ENCODE measurements at places on chromosomes 5 and 9. TPM values are rescaled to one million over a fixed set of nuclear protein-coding genes. Genes with fewer than 3 reads are reported as not detected.

Gene TPPP
- total RNA-seq, result 25.0 TPM

Gene NEUROG1
- not detected for total RNA-seq

Gene CCL21
- total RNA-seq, result 65.3 TPM

Gene PELO
- total RNA-seq, result 16.1 TPM

Gene GIN1
- total RNA-seq, result 11.4 TPM

Gene NDUFAF2
- 34.5 TPM for total RNA-seq

Gene HSPA5
- total RNA-seq, result 342 TPM

Gene LOX
- total RNA-seq, result 19.2 TPM

Gene TRAF1
- total RNA-seq, result 3.3 TPM

Gene PCDHA2
- total RNA-seq, result not detected

Gene THBS4
- total RNA-seq, result 9.2 TPM

Gene NTRK2
- total RNA-seq, result 20.6 TPM

Gene DTWD2
- 10.5 TPM for total RNA-seq

Gene TAF11L10
- total RNA-seq, result not detected

Gene FGF1
- total RNA-seq, result 39.9 TPM

Gene FUBP3
- total RNA-seq, result 34.8 TPM

Gene CNTNAP3
- total RNA-seq, result 13.7 TPM

Gene TIMD4
- total RNA-seq, result 1.5 TPM

Gene FBN2
- total RNA-seq, result 1.6 TPM

Gene TSSK1B
- total RNA-seq, result not detected

Gene PCDHB12
- total RNA-seq, result 2.6 TPM

Gene NIM1K
- total RNA-seq, result 0.91 TPM

Gene NUTM2G
- total RNA-seq, result not detected

Gene LCN6
- total RNA-seq, result 18.2 TPM

Gene SKP1
- 436 TPM for total RNA-seq

Gene PNPLA7
- 6.1 TPM for total RNA-seq

Gene PRLR
- 0.73 TPM for total RNA-seq

Gene TMEM252
- total RNA-seq, result not detected

Gene CCL27
- not detected for total RNA-seq

Gene TAF1L
- not detected for total RNA-seq

Gene SLC6A19
- total RNA-seq, result not detected

Gene ARSI
- total RNA-seq, result 0.84 TPM

Gene PCDHB11
- 1.8 TPM for total RNA-seq

Gene BARHL1
- total RNA-seq, result not detected

Gene CER1
- total RNA-seq, result not detected

Gene ADGRV1
- 0.60 TPM for total RNA-seq

Gene ANKRD31
- 0.06 TPM for total RNA-seq

Gene CRHBP
- total RNA-seq, result 0.32 TPM

Gene PCDHB9
- 4.3 TPM for total RNA-seq

Gene AIF1L
- 22.0 TPM for total RNA-seq

Gene FANCG
- total RNA-seq, result 3.7 TPM

Gene TGFBI
- 130 TPM for total RNA-seq

Gene LHX3
- not detected for total RNA-seq

Gene FAM78A
- 60.5 TPM for total RNA-seq

Gene CYLC2
- total RNA-seq, result not detected

Gene ANKRD55
- not detected for total RNA-seq

Gene HTR4
- total RNA-seq, result 8.8 TPM

Gene NCS1
- 8.2 TPM for total RNA-seq

Gene ARL15
- 22.7 TPM for total RNA-seq

Gene AQP7
- total RNA-seq, result 123 TPM

Gene ZNF366
- 9.1 TPM for total RNA-seq

Gene TMC1
- total RNA-seq, result not detected

Measured in left cardiac atrium (tissue), 4 donors.